ENCODE measurements at places on chromosomes 11 and 22.

DNA sequence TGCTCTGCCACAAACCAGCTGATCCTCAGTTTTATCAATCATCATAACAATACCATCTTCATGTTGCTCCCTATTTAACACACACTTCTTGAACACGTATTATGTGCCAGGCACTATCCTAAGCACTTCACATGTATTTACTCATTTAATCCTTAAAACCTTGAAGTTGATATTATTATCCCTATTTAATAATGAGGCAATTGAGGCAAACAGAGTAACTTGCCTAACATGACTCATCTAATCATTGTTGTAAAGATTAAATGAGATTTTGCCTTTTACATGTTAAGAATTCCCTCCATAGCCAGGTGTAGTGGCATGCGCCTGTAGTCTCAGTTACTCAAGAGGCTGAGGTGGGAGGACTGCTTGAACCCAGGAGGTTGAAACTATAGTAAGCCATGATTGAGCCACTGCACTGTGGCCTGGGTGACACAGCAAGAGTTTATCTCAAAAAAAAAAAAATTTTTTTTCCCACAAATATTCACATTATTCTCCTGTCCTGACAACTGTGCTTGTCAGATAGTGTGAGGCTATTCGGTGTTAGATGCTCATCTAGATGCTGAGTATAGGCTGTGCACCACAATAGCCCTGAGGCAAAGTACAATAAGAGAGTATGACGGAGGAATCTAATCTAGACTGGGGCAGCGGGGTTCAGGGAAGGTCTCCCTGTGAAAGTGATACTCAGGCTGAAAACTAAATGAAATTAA, 13.4 kb downstream of the CKAP5 start:
- no peak for DNase-seq

GRCh38 chr11:3853899-3854659, 1.4 kb upstream of the STIM1 start:
- no peak for DNase-seq

DNA sequence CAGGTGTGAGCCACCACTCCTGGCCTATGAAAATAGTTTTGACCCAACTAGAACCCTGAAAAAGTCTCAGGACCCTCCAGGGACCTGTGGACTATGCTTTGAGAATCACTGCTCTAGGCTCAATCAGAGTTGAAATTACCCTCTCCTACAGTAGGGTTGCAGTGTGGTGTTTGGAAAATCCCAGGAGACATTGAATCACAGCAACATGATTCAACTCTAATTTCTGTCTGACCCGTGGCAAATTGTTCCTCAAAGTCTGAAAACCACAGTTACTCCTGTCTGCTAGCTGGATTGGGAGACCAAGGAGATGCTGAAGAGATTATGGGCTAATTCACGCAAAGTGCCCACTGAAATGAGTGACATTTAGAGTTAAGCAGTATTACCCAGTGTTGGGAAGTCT, 5.4 kb upstream of the MTMR3 start:
- no peak for DNase-seq

- no peak for DNase-seq
These were observed 10.4 kb downstream of the AP1B1 start for GRCh38 chr22:29377979-29378378.

DNA sequence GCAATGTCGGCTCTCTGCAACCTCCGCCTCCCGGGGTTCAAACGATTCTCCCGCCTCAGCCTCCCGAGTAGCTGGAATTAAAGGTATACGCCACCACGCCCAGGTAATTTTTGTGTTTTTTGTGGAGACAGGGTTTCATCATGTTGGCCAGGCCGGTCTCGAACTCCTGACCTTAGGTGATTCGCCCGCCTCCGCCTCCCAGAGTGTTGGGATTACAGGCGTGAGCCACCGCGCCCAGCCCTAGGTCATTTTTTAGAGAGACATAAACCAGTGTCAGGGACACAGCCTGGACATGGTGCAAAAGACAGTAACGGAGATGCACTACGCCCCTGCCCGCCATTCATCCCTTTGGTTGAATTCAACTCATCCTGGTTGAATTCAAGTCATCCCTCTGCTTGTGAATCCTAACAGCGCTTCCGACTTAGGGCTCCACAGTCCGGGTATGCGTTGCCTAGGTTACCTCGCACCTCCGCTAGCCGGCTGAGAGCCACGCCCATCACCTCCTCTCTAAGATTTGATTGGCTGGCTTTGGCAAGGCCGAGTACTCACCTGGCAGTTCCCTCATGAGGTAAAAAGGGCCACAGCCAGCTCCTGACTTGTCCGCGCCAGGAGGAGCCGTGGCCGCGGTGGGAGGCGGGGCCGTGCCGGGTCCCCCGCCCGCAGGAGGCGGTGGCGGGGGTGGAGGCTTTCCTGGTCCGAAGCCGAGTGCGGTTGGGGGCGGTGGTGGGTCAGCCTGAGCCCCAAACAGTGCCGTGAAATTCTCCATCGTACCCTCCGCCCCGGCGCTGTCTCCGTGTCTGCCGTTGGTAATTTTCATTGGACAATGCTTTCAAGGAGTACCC, at the start of gene MED19:
Gene MED19 (minus strand): TSS at position 802 of the 842 bp plus-strand sequence. CDS start 36 bp downstream, at position 766.
- DNase-seq: peak; percentile 51

DNA sequence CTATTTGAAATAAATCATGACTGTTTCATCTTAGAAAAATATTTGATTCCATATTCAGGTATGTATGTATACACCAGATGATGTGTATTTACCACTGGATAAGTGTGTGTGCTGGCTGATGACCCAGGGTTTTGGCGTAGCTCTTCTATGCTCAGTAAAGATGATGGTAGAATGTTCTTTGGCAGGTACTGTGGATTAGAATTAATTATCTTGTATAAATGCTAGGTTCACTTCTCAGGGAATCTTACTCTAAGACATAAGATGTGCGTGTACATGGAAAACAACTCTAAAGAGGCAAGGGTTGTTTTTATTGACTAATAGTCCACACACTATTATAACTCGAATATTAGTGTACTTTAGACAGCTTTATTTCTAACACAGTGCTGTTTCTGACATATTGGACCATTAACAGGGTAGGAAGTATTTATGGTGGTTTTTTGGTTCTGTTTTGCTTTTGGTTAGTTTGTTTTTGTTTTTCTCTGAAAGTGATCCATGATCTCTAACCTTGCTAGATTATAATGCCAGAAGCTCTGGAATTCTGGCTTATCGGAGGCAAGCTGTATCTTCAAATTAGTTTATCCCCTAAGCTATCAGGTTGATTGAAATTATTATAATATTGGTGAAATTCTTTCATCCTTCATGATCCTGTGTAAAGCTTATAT, 1.0 kb upstream of the HBG1 start:
- DNase-seq: no peak

DNA sequence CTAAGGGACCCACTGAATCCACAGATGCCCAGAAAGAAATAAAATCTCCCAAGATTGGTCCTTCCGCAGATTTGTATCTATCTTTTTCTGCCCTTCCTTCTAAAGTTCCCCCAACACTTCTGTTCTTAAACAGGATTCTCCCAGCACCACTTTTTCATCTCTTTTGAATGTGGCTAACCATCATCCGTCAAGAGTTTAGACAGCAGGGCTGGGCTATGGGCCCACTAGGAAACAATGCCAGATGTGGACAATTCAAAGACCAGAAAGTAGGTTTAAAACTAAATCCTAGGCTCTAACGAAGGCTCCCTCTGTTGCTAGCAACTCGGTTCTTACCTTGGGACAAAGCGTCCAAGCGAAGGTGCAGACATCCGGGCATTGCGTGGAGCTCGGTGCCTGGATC, 100.0 kb downstream of the AMBRA1 start:
- DNase-seq: no peak

- DNase-seq: no peak
These were observed 343.5 kb downstream of the TENM4 start for GRCh38 chr11:79097246-79097875.

GRCh38 chr11:123158033-123159003, 36.7 kb downstream of the CLMP start:
- DNase-seq: no peak

GRCh38 chr11:116172156-116172555, 600.6 kb downstream of the BUD13 start:
- DNase-seq: no peak

DNA sequence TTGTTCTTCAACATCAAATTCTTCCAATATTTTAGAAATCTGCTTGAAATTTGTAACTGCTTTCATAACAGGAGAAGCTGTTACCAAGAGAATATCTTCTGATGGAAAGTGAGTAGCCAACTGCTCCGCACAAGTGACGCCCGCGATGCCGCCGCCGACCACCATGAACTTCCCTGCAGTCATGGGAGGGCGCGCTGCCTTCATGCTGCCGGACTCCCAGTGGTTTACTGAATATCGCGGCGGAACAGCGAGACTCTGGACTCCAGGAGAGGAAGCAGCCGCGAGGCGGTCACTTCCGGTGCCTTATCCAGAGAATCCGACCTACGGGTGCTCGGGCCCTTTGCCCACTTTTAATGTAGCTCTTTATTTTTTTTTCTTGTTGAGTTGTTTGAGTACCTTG, 190.6 kb downstream of the GUCY1A2 start:
- DNase-seq: no peak

DNA sequence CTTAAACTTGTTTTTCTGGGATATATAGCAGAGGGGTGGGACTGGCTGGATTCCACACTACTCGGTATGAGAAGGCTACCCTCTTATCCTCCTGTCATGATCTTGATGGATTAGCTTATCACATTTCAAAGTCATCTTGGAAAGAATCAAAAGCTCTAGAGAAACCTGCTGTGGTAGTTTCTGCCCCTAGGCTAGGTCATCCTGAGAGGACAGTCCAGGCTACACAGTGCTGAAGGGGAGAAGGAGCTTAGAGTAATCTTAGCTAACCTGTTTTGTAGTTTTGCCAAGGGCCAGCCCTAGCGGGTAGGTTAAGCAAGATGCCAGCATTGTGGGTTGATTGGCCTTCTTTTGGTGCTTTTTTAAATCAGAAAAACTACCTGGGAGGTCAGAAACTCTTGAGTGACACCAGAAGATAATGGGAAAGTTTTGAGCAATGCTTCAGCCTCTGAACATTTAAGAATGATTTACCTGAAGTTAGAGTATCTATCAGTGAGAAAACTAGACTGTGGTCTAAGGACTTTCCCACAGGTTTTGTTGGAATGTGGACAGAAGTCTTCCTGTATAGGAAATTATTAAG, 21.3 kb downstream of the PIWIL4 start:
- DNase-seq: no peak

GRCh38 chr11:130181295-130182272, 22.0 kb downstream of the ST14 start:
- DNase-seq: no peak

DNA sequence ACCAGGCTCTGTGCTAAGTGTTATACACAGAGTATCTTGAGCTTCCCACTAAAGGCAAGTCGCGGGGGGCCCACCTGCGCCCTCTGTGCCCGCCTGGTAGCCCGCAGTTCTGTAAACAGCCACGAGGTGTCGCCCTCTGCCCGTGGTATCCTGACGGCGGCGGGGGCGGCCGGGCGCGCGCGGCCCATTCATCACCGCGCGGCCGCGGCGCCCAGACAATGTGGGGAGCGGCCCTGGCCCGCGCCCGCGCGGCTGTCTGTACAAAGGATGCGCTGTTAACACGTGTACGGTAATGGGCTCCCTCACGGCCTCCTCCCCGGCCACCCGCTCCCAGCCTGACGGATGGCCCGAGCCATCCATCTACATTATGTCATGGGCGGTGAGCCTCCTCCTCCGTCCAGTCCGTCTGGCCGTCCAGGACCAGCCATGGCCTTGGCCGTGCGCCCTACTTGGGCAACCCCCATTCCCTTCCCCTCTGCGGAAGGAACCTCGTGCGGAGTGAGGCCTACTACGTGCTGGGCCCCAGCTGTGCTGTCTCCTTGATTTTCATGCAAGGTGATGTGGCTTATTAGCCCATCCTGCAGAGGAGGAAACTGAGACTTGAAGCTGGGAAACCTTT, 99.4 kb downstream of the MIAT start:
- peak; percentile 37 for DNase-seq

DNA sequence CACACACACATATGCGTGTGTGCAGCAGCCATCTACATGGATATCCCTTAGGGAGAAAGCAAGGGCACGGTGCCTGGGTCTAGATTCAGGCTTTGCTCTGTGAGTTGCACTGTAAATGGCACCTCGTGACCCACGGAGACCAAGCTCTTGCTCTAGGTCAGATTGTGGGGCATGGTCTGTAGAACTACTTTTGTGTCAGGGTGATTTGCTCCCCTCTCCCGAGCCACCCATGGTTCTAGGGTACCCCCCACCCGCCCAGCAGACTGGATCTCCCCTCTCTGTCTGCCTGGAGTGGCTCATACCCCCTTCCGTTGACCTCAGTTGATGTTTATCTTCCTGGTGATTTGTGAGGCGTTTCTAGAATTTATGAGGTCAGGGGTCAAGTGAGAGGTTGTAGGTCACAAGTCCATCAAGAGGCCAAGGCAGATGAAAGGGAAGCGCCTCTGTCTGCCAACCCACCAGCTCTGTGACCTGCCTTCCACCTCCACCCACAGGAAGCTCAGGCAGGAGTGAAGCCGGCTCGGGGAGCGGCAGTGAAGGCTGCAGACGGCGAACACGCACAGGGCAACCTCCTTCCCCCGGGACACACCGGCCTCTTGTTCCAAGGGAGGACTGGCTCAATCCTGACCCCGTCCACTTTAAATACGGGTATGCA, 76.2 kb upstream of the TTLL12 start:
- no peak for DNase-seq

DNA sequence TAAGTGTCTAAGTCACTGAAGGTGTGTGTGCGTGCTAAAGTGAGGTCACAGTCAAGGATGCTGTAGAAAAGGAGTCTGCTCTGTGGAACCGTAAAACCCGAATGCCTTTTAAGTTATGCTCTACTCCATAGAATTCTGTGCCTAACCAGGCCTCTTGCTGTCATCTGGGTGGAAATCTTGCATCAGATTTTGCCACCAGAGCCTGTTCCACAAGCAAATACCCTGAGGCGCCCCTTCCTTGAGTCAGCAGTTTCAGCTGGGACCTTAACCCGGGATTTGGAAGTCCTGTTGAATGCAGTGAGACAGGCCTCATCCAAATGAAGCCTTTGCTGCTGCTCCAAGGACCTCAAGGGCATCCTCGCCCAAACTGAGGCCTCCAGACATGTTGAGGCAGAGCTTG, 109.8 kb downstream of the WNT11 start:
- no peak for DNase-seq

DNA sequence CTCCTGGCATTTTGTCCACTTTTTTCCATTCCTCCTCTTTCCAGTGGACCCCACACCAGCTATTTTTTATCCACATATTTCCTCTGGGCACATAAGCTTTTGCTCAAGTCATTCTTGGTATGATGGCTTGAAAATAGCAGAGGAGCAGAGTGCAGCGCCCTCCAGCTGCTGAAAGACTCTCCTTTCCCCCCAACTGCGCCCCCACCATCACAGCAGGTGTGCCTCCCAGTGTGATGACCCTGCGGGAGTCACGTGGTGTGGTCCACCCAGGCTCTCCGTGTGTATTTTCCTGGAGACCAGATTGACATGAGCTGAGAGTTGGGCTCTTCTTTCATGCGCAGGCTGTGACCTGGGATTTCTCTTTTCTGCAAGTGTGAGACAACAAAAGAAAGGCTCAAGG, 1241.6 kb downstream of the TBC1D22A start:
- DNase-seq: no peak

DNA sequence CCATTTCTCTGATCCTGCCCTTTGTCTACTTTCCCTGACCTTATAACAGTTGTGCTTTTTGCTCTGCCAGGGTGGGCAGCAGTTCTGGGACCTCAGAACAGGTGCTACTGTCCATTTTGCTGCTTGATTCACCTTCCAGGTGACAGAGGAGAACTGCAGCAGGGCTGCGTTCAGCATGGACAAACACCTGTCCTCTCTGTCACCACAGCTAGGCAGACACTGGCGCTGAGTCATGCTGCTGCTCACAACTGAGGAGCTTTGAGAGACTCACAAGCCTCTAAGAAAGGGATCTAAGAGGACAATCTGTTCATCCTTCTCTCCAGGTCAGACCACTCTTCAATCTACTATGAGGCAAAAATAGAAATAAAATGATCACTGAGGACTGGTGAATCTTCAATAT, 1144.5 kb upstream of the CCDC90B start:
- DNase-seq: no peak

Data from stimulated activated CD8-positive, alpha-beta memory T cell treated with anti-CD3 and anti-CD28 coated beads, Interleukin-2, amount 100 ng/mL, for 48 hours (primary cell).